Articular chondrocyte of knee joint (primary cell): ENCODE measurements at places on chromosomes 1 and 21. TPM values are rescaled to one million over a fixed set of nuclear protein-coding genes. Genes with fewer than 3 reads are reported as not detected.

SELL gene
- total RNA-seq, result 1.0 and 1.5 TPM in 2 replicates

CAMSAP2 gene
- total RNA-seq, result 51.9 and 53.3 TPM in 2 replicates

F5 gene
- total RNA-seq, result under 0.01 and 0.11 TPM in 2 replicates

FBXO2 gene
- 1.6 and 4.2 TPM in 2 replicates for total RNA-seq

DTL gene
- total RNA-seq, result 3.9 and 8.6 TPM in 2 replicates

PPM1J gene
- 0.65 and 0.78 TPM in 2 replicates for total RNA-seq

S100A7 gene
- total RNA-seq, result not detected in 2 replicates

PTPN22 gene
- total RNA-seq, result 5.5 and 8.6 TPM in 2 replicates

HAPLN2 gene
- not detected in 2 replicates for total RNA-seq

OR2T35 gene
- total RNA-seq, result not detected in 2 replicates

ITLN2 gene
- total RNA-seq, result not detected in 2 replicates

CCDC27 gene
- total RNA-seq, result not detected in 2 replicates

UBR4 gene
- 150 TPM in 2 replicates for total RNA-seq

GNAT2 gene
- total RNA-seq, result 0.13 and 0.22 TPM in 2 replicates

CASQ2 gene
- not detected in 2 replicates for total RNA-seq

TFF3 gene
- not detected in 2 replicates for total RNA-seq

WNT2B gene
- total RNA-seq, result 1.2 and 1.3 TPM in 2 replicates

HSD3B1 gene
- not detected in 2 replicates for total RNA-seq
